ENCODE measurements at places on chromosomes 1 and 21. TPM values are rescaled to one million over a fixed set of nuclear protein-coding genes. Genes with fewer than 3 reads are reported as not detected.

DNA sequence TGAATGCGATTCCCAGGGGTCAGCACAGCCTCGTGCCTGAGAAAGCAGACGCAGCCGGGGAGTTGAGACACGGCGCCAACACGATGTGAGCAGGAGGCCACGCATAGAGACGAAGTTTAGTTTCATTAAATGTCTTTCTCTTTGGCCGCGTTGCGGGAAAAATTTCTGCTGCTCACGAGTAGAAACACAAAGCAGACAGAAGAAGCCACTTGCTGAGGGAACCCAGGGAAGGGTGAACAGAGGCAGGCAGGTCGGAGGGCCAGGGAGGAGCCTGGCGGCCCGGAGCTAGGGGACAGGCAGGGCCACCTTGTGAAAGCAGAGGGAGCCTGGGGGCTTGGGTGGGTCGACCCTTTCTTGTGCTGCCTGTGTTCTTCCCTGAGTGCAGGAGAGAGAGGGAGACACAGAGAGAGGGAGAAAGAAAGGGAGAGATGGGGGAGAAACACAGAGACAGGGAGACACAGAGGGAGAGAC lies 33.2 kb downstream of the POFUT2 start:
- no peak for DNase-seq

GRCh38 chr1:36269408-36269838 lies 36.7 kb upstream of the SH3D21 start:
- DNase-seq = no peak

DNA sequence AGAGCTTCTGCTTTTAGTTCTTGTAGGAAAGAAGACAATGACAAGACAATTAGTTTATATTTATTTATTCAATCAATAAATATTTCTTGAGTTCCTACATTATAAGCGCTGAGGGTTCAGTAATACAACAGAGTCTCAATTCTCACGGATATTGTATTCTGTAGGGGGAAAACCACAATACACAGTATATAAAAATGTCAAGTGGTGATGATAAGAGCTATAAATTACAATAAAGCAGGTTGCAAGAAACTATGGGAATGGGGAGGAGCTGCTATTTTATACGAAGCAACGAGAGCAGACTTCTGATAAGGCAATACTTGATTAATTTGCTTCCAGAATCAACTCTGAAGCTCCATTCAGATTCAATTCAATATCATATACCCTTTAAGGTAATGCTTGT lies 10.6 kb upstream of the XCL1 start:
- no peak for DNase-seq

- DNase-seq = peak; percentile 54
Observed at GRCh38 chr1:40379785-40380452, 6.4 kb downstream of the SMAP2 start.

DNA sequence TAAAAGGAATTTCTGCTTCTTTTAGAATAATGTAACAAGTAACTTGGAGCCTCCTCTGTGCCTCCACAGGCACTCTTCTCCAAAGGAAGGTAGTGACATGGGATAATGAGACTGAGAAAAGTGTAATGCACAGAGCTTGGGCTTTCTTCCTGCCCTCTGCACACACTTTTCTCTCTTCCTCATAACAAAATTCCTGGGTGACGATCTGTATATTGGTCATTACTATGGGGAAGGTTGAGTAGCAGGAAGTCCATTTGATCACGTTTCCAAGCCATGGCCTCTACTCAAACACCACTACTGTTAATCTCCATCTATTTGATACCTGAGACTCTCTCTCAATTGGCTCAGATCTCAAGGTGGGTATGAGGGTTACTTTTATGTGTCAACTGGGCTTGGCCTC lies 113.9 kb downstream of the GRIK1 start:
- DNase-seq = no peak

DNA sequence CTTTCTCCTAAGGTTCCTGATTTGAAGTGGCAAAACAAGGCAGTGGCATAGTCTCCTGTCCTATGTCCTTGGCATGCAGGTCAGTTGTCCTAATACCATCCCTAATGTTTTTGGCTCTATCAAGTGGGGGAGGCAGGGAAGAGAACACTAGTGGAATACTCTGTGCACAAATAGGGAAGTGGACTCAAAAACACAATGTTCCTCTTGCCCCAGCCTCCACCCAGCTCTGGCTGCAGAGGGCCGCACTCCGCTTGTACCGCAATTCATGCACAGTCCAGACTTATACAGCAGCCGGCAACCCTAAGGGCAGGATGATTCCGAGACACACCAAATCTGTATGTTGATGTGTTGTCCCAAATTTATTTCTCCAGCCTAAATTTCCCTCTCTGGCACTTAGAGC lies 14.5 kb downstream of the PLEKHO1 start:
- peak; percentile 33 for DNase-seq

- DNase-seq = no peak
Observed at GRCh38 chr1:83593073-83593472, 405.9 kb downstream of the TTLL7 start.

DNA sequence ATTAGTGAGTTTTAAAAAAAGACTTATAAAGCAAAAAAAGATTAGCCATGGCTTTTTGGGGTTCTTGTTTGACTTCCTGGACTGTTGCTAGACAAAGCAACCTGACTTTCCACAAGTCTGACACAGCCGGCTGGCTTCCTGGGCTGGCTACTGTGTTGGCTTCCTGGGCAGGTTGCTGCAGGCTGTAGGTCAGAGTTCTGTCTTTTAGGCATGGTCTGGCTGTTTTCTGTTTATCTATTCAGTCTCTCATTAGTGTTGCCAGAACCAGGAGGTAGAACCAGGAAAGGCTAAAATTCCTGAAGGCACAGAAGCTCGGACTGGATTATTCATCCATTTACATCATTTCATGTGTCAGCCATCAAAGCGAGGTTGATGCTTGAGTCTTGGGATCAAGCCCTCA lies 88.6 kb upstream of the SLC35F3 start:
- DNase-seq = no peak

DNA sequence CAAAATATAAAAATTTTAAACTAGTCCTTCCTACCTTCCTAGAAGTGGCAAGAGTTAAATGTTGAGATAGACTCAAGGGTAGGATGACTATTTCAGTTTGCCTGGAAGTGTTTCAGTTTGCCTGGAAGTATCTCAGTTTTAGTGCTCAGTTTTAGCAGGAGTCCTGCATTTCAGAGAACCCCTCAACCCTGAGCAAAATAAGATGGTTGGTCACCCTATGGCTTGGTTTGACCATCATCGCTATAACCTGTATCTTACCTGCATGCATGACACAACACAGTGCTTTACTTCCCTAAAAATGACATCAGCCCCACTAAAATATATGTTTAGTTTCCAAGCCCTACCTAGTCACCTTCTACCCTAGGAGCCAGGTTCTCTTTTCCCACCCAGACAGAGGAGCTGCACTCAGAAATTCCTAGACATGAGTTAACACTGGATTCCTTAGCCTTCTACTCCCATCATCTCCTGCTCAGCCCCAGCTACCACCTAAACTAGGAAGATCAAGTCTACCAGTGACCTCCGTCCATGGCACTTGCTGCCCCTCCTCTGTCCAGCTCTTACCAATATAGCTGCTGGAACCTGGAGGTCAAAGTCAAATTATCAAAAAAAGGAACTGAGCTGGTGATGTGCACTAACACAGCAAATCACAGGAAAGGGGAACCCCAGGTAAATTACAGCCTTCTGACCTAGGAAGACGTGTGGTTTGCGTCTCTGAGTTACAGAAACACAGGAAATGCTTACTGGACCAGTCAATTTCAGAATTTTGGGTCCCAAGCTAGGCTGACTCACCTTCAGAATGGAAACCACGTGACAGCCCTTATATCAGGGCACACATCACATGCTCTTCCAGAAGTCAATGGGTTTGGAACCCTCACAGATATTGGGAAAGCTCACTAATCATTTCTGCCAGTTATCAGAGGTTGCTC lies 2.2 kb upstream of the G0S2 start:
- DNase-seq = no peak

GRCh38 chr1:63914241-63914640 lies 140.4 kb downstream of the ROR1 start:
- DNase-seq = no peak

- DNase-seq = no peak
Observed at GRCh38 chr1:247297263-247298123, 34.2 kb downstream of the ZNF496 start.

DNA sequence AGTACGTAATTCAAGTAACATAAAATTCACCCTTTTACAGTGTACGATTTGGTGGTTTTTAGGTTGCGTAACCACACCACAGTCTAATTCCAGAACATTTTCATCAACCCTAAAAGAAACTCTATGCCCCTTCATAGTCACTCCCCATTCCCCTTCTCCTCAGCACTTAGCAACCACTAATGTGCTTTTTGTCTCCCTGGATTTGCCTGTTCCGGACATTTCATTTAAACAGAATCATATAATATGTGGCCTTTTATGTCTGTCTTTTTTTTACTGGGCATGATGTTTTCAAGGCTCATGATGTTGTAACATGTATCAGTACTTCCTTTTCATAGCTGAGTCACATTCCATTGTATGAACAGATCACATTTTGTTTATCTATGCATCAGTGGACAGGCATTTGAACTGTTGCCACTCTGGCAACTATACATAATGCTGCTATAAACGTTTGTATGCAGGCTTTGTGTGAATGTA lies 20.8 kb downstream of the OBSCN start:
- no peak for DNase-seq

- no peak for DNase-seq
Observed at GRCh38 chr21:41939391-41939790, 14.4 kb downstream of the C2CD2 start.

- DNase-seq = no peak
Observed at GRCh38 chr1:248622570-248623001, 12.3 kb downstream of the OR2T11 start.

GRCh38 chr1:218322762-218323161 lies 22.4 kb upstream of the TGFB2 start:
- no peak for DNase-seq

- DNase-seq = no peak
Observed at GRCh38 chr1:212611000-212611948, 2.7 kb downstream of the ATF3 start.

DNA sequence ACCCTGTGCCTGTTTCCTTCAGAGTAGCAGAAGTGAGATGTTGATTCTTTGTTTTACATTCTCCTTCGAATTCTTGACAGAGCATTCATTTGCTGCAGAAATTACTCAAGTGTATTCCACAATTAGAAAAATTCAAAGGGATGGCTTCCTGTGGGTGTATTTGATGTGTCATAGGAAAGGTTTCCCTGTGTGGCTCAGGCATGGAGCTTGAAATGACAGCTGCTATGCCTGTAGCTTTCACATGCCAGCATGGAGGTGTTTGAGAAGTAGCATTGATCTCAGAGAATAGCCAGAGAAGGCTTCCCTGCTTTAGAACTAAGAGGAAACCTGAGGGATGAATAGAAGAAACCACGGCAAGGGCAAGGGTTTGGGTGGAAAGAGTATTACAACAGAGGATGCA lies 317.2 kb upstream of the DEPDC1 start:
- no peak for DNase-seq

The OPN3 gene
- polyA plus RNA-seq = 20.3 TPM

The MAEL gene
- 0.12 TPM for polyA plus RNA-seq

The ACTA1 gene
- 11,491 TPM for polyA plus RNA-seq

The CHIA gene
- not detected for polyA plus RNA-seq

The CRNN gene
- not detected for polyA plus RNA-seq

The NLRP3 gene
- polyA plus RNA-seq = 1.2 TPM

The MAP3K21 gene
- 0.52 TPM for polyA plus RNA-seq

The ST6GALNAC3 gene
- polyA plus RNA-seq = 5.0 TPM
